ENCODE measurements at places on chromosomes 12 and 14.
A peak's percentile ranks its signal among the peaks of the same experiment; 100 is the strongest.

DNA sequence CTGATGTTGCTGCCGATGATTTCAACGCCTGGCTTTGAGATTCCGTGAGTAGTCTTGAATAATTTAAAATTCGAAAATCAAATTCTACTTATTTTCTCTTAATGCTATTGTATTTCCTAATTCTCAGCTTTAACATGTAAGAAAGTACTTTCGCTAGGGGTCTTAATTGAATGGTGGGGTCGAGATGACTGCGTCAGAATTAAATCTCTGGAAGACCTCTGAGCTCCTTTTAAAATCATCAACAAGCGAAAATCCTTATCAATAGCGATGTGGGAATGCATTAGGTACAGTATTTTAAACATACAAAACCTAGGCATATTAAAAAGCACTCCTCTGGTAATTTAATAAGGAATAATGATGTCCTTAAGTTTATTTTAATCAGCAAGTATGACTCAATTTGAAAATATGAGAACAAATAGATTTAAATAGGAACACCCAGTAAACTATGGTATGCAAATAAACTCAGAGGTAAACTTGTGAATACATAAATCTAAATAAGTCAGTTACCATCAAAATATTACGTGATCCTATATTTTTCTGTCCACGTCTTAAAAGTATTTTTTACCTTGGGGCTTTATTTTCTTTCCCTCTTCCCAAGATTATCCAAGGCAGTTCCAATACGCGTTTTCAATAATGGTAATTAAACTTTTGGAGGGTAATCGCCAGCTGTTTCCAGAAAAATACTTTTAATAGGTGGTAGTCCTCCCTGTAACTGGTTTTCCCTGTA is 1.4 kb downstream of the FOXA1 start:
- DNase-seq, result no peak

DNA sequence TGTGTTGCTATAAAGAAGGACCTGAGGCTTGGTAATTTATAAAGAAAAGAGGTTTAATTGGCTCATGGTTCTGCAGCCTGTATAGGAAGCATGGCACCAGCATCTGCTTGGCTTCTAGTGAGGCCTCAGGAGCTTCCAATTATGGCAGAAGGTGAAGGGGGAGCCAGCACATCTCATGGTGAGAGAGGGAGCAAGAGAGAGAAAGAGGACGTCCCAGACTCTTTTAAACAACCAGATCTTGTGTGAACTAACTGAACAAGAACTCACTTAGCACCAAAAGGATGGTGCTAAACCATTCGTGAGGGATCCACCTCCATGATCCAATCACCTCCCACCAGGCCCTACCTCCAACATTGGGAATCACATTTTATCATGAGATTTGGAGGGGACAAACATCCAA is 6.1 kb upstream of the SNAPC1 start:
- DNase-seq, result no peak

DNA sequence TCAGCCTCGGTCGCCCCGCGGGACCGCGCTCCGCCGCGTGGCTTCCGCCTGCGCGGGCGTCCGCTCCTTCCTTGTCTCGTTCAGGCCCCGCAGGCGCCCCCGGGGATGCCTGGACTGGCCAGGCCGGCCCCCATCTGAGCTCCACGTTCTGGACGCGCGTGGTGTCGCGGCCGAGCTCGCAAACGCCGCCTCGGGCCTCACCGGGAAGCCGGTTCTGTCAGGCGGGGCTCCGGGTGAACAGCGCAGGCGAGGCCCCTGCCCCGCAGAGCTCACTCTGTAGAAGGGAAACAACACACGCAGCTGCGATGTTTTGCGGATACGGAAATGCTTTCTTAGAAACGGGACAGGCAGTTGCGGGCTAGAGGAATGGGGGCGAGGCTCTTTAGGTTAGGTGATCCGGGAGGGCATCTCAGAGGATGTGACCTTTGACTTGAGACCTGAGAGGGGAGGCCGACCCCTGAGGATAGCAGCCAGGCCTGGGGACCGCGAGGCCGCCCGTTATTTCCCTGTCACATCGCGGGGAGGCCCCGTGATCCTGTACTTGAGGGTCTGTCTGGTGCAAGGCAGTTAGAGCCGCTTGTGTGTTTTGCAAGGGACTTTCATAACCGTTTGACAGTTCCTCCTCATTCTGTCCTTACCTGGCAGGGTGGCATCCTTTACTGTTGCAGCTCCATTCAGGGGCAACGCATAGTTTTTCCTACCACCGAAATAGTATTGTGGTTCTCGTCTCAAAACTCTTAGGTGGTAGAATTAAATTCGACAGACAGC is 584 bp downstream of the VRK1 start:
- DNase-seq, result peak; percentile 32

- DNase-seq, result no peak
These were observed 221.2 kb downstream of the KCNH5 start for GRCh38 chr14:62824086-62824485.

- DNase-seq, result no peak
These were observed 56.2 kb downstream of the ARL6IP4 start for GRCh38 chr12:123036466-123037285.

- no peak for DNase-seq
These were observed 4.9 kb upstream of the DCD start for GRCh38 chr12:54653025-54653424.

DNA sequence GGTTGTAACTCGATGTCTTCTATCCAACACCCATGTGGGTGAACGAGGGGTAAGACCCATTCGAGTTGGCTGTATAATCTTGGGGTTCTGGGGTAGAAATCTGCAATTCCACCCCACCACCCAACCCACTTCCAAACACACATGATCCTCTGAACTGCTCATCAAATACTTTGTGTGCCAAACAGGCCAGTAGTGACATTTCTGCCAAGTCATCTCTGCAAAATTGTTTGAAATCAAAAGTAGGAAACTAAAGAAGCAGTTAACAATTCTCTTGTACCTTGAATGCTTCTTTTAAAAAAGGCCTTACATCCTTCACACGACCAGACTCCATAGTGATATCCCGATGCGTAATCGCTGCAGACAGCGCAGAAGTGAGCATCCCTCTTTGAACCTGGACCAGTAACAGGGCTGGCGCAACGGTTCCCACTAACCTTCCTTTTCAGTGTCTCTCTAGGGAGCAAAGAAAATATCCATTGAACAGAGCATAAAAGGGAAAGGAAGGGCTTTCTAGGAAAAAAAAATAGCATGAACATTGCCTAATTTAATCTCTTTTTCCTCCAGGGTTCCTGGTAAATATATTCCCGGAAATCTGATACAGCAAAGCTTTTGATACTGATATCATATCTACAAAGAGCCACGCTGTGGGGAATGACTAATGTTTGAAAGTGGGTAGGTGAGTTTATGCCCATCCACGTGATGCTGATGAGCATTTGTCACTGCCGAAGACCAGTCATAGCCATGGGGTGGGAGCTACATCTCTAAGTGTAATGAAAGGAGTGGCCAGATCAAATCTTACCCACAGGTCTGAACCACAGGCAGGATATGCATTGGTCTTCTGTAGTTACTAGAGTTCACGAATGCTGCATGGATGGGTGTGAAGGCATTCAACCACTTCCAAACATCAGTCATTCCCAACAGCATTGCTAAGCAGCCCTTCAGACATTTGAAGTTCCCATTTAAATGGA is 14.2 kb downstream of the ESR2 start:
- DNase-seq, result no peak

DNA sequence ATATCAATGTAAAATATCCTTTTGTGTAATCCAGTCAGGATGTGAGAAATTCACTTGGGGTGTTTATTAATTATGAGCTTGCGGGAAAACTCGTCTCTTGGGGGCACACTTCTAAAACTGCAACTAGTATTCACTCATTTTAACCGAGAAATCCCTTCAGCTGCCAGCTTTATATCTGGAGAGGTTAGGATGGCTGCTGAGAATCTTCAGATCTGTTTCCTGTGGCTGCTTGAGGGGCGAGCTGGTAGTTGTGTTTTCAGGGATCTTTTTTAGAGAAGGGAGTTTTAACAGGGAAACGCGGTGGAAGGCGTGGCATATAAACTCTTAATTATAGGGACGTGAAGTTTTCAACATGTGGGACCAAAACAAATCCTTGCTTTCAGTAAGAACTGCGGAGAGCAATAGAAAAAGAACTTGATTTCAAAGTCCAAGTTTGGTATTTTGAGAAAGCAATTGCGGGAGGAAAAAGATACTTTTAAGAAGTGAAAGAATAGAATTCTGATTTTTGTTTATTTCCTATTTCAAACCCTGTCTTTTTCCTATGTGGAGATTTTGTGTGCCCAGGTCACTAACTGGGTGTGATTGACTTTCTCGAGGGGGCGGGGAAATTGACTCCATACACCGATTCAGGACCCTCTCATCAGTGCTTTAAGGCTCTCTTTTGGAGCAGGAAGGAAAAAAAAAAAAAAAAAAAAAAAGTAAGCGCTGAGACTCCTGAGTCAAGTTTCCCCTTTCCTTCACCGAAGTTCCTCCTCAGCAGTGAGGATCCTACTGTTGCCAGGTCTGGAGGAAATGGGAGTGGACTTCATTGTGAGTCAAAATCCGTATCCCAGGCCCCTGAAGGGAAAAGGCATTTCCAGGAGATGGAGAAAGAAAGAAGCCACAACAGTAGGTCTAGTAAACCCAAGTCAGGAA is 1.1 kb downstream of the PPFIBP1 start:
- no peak for DNase-seq

DNA sequence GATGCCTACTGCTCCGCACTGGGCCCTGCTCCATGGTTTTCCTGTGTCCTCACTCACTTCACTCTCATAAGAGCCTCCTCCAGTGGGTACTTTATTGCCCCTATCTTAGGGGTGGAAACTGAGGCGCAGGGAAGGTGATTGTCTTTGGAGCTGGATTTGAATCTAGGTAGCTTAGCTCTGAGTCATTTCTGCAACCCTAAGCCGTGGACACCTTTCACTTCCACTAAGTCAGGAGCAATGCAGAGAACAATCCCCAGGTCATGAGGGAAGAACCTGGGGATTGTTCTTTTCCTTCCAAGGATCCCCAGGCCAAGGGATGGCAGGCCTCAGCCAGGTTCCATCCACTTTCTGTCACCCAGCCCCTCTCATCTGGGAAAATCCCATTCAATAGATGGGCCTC is 20.3 kb downstream of the VDR start:
- DNase-seq, result no peak

- DNase-seq, result no peak
These were observed 68.0 kb downstream of the SERPINA3 start for GRCh38 chr14:94679937-94680861.

GRCh38 chr12:98297538-98297937 is 217.9 kb upstream of the TMPO start:
- no peak for DNase-seq

All from stimulated activated CD4-positive, alpha-beta T cell treated with anti-CD3 and anti-CD28 coated beads, Interleukin-2, amount 100 ng/mL, for 48 hours (primary cell).